ENCODE measurements at places on chromosomes 4 and X. TPM values are rescaled to one million over a fixed set of nuclear protein-coding genes. Genes with fewer than 3 reads are reported as not detected.

Gene CCSER1
- total RNA-seq, result not detected

Gene CT45A3
- not detected for total RNA-seq

Gene CXorf51B
- not detected for total RNA-seq

Gene ZCCHC12
- 0.26 TPM for total RNA-seq

Gene HCCS
- total RNA-seq, result 56.3 TPM
